Adipocyte (in vitro differentiated cells): ENCODE measurements at places on chromosomes 2 and 18.
A peak's percentile ranks its signal among the peaks of the same experiment; 100 is the strongest.

DNA sequence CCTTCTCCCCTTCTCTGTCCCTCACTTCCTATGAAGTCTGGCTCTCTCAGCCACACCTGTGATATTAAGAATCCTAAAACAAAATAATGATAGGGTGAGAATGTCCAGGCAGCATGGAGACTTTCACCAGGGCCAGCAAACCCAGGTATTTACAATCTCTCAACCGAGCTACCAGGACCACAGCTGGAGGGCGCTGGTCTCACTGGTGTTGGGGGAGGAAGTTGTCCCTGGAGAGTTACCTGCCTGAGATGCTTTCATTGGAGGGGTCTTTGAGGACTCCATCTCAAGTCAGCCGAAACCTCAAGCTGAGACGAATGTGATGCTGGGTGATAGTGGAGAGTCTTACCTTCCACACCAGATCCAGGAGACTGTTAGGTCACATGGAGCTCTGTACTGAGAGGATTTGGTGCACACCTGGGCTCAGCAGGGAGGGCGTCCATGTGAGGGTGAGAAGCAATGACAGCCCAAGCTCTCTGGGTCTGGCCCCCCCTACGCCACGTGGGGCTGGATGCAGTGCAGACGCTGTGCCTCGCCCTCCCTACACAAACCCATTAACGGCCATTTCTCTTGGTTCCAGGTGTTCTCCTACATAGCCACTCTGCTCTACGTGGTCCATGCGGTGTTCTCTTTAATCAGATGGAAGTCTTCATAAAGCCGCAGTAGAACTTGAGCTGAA lies 27.4 kb downstream of the MAL start:
- no peak for DNase-seq

DNA sequence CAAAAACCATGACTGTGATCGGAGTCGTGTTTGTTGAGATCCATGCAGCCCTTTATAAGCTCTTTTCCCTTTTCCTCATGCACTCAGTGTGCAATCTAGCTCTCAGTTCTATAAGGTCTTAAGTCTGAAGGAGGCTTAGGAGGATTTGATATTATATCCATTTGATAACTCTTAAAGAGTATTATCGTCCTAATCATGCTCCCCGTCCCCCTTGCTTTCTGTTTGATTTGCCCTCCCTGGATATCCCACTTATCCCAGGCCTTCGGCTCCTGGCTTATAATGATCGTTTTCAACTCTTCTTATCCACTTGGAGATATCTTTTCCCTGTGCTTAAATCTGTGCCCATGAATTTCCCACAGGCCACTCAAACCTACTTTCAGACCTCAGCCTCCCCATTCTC lies 1917.7 kb upstream of the PIK3C3 start:
- no peak for DNase-seq

DNA sequence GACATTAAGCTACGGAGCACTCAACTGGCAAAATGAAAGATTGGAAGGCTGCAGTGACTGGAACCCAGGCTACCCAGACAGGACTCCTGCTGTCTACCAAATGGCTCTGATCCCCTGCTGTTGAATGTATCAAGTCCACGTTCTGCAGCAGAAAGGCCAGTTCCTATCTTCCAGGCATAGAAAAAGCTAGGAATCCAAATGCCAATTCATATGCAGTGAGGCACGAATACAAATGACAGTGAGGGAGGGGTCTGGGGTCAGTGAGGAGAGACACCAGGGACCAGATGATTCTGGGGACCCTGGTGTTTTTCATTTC lies 5.3 kb downstream of the NRP2 start:
- DNase-seq: no peak

- DNase-seq: peak; percentile 88
Observed at GRCh38 chr2:192267484-192267883, 72.8 kb upstream of the TMEFF2 start.

DNA sequence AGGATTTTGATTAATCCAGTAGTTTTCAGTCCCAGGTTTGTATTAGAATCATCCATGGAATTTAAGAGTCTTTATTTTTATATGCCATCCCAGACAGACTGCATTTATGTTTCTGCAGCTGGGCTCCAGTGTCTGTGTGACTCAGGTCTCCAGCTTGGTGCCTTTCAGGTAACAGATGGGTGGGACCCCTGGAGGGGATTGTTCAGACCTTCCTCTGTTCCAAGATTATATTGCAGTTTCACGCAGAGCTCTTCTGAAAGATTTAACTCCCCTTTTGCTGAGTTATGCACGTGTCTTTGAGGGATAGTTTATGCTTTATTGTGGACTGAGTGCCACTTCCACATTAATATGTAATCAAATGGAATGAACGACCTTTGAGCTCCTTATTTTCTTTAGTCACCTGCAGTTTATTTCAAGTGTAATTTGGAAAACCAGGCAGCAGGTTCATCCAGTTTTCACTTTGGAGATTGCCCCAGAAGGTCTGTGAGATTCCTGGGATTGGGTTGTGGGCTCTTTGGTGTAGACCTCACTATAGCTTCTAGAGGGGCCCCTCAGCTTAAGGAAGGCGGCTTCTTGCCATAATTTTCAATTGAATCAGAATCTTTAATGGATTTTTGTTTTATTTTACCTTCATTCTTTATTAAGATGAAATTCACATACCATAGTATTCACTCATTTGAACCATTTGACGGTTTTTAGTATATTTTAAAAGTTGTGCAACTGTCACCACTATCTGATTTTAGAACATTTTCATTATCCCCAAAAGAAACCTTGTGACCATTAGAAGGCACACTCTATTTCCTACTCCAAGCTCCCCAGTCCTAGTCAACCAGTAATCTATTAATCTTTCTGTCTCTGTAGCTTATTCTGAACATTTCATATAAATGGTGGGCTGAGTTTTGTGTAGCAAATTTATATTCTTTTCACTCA lies 135.0 kb downstream of the WDSUB1 start:
- DNase-seq: no peak

GRCh38 chr18:13831864-13832508 lies 8.0 kb downstream of the MC5R start:
- DNase-seq: no peak

DNA sequence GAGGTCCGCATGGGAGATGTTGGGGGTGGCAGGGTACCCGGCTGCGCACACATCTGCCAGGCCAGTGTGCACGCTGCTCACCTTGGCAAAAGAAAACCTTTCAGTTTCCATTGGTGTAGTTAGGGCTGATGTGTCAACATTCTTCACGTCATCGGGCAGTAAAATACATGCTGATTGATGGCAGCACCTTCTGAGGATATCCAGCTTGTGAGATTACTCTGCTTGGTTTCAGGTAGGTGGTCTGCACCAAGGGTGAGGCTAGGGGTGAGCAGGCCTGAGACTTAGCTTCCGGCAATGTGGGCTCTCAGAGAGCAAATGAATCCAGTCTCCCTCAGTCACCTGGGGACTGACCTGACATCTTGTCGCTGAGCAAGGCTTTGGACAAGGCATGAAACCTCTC lies 19.3 kb upstream of the ACKR3 start:
- DNase-seq: no peak

DNA sequence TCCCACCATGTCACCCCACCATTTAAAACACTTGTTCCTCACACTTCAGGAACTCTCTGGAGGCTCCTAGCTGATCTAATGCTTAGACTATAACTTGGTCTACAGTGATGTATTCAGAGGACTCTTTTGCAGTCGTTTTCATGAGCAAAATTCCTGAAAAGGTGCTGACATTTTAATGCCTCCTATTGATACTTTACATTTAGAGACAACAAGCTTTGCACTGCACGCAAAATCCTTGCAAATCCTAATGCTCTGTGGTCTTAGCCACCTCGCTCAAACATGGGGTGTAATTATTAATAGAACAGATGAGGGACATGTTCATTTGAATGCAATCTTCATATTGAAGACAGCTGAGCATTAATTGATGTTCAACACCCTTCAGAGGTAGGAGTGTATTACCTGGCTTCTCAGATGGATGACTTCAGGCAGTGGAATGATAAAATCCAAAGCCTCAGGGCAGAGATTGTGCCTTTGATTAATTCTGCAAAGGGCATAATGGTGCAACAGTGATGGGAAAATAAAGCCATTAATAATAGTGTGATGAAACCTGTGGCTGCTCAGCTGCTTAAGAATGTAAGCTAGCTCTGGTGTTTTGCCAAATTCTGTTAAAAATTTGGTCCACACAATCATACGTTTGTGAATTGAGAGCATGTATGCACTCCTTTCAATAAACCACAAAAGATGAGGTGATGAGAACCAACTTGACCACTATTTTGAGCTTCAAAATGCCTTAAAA lies 5.4 kb downstream of the CTAGE1 start:
- no peak for DNase-seq

- no peak for DNase-seq
Observed at GRCh38 chr2:62441421-62441820, 64.6 kb downstream of the TMEM17 start.

- no peak for DNase-seq
Observed at GRCh38 chr2:60597346-60597745, 43.9 kb upstream of the BCL11A start.

- DNase-seq: peak; percentile 27
Observed at GRCh38 chr2:27891673-27892105, 1.2 kb downstream of the BABAM2 start.

DNA sequence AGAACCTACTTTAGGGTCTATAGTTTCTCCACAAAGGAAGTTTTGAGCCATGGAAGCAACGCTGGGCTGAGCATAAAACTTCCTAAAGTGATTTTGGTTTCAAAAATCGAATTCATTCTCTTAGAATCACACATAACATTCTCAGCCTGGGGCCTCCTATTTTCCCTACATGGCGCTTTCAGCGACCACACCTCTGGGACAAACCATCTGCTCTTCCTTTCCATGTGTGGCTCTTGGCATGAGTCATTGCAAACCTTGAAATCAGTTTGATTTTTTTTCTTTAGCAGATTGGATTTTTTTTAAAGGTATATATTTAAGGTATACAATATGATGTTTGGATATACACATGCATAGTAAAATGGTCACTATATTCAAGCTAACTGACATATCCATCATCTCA lies 72.5 kb upstream of the APCDD1 start:
- no peak for DNase-seq

DNA sequence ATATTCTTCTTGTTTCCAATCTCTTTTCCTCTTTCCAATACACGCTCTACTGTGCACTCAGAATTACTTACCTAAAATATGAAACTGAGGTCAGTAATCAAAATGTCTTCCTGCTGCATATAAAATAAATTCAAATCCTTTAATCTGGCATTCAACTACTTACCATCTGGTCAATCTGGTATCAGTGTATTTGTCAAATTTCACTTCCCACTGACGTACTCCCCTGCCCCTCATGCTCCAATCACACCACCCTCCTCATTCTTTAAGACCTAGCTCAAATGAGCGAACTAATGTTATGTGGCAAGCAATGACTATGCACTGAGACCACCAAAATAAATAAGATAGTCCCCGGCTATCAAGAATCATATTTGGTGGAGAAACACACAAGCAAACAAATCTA lies 6.7 kb downstream of the ASB3 start:
- DNase-seq: no peak

GRCh38 chr2:64932371-64933216 lies 56.6 kb upstream of the SLC1A4 start:
- DNase-seq: no peak

DNA sequence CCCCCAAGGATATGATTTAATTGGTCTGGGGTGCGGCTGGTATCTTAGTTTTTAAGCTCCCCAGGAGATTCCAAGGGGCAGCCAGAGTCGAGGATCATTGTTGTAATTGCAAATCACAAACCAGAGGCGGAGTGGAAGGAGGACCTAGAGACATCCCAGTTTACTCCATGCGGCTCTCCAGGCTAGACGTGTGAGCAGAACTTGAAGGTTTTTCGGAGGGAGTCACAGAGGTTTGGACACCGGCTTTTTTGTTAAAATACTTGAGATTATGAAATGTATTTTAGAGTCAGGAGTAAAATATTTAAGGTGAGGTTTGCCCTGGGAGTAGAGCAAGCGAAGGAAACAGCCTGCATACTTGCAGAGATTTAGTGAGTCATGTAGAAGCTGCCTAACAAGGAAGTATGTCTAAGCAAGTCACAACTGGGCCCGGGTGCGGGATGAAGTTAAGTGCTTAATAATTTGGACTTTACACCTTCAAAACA lies 39.5 kb downstream of the TGOLN2 start:
- DNase-seq: peak; percentile 58

DNA sequence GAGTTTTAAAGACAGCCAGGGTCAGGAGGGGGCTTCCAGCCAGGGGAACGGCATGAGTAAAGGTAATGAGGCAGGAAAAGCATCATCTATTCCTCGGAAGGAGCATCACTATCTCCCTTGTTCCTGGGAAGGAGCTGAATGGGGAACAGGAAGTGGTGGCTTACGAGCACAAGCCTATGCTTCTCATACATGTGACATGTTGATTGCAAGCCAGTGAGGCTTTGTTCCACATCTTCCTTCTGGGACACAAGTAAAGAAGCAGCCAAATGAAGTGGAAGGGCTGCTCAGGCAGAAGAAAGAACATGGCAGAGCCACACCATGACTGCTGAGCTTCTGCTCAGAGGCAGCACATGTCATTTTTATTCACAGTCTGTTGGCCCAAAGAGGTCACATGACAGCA lies 15.1 kb upstream of the LMAN1 start:
- no peak for DNase-seq

GRCh38 chr2:168208652-168209051 lies 38.7 kb downstream of the STK39 start:
- DNase-seq: no peak

- no peak for DNase-seq
Observed at GRCh38 chr18:70059684-70060083, 112.0 kb upstream of the CD226 start.

DNA sequence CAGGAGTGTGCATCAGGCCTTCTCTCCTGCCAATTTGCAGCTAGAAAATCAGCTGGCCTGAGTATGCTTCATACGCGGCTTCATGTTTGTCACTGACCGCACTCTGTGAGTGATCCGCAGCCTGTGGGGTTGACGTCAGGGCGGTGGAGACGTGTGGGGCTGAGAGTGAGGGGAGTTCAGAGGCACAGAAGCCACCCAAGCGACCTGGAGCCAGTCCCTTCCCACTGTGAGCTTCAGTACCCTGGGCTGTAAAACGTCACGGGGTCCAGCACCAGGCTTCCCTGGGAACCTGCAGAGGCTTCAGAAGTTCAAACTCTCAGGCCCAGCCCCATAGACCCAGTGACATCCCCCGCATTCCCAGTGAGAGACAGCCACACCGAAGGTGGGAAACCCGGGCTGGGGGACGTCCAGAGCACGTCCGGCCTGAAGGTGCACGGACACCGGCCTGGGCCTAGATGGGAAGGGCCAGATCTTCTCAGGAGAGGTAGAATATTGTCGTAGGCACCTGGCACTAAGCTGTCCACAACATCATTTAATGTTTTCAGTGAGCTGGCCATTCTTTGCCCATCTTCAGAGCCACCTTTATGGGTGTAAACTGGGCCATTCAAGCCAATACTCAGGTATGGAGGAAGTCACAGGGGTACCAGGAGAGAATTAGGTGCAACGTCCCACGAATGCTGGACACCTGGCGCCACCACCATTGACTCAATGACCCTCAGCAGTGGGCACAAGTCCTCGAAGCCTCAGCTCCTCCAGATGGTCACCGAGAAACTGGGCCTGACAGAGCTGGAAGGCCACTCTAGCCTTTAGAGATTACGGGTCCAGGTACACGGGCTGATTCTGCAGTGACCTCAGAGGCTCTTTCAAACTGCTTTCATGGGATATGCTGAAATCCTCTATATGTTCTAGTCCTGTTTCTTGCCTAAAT lies 235.6 kb upstream of the MYT1L start:
- no peak for DNase-seq

- peak; percentile 23 for DNase-seq
Observed at GRCh38 chr2:220273082-220273481, 645.7 kb downstream of the SLC4A3 start.
